ENCODE measurements at places on chromosomes 3 and 15.

GRCh38 chr3:6204891-6205290, 656.0 kb upstream of the GRM7 start:
- no peak for DNase-seq

DNA sequence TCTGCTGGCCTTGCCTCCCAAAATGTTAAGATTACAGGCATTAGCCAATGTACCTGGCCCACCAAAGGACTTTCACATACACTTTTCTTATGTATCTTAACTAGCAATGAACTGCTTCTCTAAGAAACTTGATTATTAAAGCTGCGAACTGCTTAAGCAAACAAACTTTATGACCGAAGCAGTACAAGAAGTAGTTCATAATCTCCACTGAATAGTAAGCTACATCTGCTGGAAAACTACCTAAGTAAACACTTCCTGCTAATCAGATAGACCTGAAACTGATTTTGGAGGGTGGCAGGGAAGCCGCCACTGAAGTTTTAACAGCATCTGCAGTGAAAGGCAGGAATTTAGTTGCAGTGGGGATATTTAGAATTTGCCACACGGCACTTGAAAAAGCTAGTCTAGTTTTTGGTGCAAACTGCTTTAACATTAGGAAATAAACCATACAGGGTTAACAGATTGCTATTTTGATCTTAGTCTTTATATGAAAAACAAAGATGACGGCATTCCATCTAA, 8.1 kb downstream of the HYPK start:
- DNase-seq: no peak

- DNase-seq: no peak
Observed at GRCh38 chr3:168417016-168417415, 321.3 kb upstream of the GOLIM4 start.

DNA sequence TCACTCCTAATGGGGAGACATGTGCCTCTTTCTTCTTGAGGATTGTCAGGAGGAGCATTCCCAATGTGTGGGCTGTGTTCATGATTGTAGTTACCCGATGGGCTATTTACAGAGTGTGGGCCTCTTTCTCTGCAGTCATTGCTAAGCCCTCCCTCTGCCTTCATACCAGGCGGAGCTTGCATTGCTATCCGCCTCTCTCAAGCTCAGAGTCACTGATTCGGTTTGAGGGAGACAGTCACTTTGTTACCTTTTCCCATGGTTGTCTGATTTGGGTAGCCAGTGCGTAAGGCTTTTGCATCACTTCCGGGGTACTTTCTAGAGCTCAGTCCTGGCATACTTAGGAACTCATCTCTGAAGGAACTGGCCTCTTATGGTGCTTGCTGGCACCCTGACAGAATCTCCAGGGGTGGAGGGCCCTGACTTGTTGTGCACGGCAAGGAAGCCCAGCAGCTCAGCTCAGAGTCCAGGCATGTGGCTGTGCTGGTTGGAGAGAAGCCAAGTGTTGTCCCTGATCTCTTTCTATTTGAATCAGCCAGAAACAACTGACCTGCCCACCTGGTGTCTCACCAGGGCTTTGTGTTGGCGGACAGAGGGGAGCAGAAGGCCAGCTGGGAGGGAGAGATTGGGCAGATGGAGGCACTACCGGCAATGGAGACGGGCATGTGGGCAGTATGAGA, 79.8 kb downstream of the EPHB1 start:
- DNase-seq: no peak

DNA sequence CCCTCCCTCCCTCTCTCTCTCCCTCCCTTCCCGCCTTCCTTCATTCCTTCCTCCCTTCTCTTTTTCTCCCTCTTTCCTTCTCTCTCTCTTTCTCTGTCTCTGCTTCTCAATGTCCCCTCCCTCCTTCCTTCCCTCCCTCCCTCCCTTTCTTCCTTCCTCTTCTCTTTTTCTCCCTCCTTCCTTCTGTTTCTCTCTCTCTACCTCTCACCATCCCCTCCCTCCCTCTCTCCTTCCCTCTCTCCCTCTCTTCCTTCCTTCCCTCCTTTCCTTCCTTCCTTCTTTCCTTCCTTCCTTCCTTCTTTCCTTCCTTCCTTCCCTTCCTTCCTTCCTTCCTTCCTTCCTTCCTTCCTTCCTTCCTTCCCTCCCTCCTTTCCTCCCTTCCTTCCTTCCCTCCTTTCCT, 504.6 kb downstream of the EPHA3 start:
- no peak for DNase-seq

DNA sequence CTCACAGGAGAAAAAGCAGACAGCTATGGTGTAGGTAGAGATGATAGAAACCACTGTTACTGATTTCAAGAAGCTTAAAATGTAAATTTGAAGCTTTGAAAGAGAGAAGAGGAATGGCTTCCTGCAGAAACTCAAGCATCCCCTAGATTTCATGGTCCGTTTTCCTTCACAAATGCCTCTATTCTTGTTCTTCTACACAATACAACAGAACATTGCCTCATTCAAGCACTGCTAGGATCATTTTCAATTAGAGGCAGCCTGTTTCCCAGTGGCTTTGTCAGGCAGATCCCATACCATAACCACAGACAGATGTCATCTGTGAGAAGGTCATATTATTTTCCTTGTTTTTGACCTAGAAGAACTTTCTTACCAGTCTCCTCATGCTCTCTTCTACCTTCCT, 77.9 kb upstream of the SPRED1 start:
- DNase-seq: no peak

DNA sequence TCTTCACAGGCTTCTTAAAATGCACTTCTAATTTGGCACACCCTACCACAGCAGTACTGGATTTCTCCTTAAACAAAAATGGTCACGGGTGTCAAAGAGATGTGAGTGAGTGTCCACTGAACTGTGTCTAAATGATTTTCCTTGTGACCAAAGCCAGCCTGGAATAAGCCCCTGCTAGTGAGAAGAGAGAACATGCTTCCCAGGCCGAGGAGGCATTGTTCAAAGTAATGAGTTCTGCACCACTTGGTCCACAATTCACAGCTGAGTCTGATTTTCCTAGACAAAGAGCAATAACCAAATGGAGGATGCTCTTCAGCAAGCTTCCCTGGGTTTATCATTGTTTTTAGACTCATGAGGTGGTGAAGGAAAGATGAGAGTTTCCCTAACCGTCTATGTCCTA, 3.8 kb downstream of the PLCH1 start:
- no peak for DNase-seq

- DNase-seq: no peak
Observed at GRCh38 chr15:66739287-66739686, 37.3 kb downstream of the SMAD6 start.

DNA sequence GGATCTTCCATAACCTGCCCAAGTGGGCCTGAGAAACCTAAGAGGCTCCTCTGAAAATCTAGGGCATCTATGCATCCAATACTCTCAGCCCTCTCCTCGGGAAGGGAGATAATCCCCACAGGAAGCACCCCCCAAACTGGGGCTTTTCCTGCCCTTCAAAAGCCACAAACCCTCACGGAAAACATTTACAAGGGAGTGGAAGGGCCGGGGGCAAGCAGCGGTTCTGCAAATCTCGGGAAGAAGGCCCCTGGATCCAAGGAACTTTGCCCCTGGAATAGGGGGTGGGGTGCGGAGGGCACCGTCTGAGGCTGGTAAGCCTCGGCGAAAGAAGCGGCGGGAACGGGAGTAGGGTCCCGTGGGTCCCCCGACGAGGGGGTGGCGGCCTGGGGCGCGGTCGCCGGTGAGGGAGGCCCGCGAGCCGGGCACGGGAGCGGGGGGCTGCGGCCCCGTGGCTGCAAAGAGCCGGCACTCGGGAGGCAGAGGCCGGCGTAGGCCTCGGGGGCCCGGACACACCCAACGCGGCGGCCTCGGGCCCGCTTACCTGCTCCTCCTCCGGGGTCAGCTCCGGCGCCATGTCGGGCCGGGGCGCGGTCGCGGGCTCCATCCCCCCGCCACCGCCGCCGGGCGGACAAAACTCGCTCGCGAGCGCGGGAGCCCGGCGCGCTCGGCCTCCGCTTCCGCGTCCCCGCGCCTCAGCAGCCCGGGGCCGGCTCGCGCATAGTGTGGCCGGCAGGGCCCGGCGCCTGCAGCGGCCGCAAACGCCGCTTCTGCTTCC, 755 bp downstream of the PTPN9 start:
- DNase-seq: peak; percentile 61

DNA sequence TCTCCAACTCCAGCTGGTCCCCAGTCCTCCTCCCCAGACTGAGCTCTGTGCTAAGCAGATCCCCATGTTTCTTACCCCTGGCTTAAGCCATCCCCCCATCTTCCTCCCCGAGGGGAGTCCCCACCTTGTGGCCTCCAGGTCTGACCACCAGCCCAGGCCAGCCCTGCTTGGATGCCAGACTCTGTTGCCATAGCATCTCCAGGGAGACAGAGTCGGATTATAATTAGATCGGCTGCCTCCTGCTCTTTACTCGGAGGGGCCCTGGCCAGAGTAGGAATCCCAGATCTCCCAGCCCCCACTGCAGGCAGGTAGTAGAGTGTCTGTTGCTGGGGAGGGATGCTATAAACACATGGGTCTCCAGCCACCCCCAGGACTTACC, 2.4 kb downstream of the KLHDC8B start:
- DNase-seq: no peak

DNA sequence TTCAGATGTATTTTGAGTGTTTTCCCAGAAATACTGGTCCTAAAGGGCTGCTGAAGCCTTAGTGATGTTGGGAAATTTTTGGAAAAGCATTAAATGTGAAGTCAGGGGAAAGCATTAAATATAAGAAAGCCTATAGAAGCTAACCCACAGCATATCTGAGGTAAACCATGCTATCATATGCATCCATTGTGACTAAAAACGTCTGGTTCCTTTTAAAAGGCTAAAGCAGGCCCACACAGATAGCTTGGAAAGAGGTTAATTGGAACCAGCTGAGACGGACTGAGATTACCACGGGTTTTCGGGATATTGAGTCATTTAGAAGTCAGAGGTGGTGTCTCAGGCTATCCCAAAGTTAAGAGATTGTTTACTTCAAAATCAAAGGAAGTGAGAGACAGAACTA, 78.2 kb downstream of the CYP19A1 start:
- DNase-seq: no peak

- DNase-seq: no peak
Observed at GRCh38 chr3:81245043-81245442, 516.4 kb downstream of the GBE1 start.

DNA sequence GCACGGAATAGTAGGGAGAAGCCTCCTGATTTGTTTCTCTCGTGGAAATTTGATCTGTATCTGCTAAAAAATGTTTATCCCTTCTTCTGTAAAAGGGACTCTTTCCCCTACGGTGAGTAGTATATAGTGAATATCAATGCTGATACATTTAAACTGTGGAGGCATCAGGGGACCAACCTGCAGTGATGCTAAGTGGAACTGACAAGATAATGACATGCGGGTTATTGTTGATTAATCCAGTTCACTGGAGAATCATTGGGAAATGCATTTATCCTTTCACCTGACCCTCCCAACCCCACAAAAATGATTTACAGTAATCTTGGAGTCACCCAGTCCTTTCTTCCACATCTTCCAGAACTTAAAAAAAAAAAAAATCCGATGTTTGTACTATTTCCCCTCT, 264.8 kb downstream of the PTPRG start:
- DNase-seq: no peak

GRCh38 chr15:98650417-98651035, 2.2 kb downstream of the IGF1R start:
- no peak for DNase-seq

DNA sequence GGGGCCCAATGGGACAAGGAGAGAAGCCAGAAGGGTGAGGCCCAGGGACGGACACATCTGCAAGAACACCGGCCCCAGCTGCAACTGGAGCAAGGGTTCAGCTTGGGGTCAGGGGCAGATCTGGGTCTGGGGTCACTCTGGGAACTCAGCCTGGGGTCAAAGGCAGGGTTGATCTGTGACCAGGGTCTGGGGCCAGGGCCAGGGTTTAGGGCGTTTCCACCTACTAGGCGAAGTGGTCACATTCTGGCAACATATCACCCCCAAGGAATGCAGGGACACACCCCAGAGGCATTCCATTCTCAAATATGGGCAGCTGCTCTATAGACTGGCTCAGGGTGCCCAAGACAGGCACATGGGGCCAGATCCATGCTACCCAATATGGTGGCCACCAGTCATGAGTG, 9.0 kb downstream of the UROC1 start:
- no peak for DNase-seq

- no peak for DNase-seq
Observed at GRCh38 chr15:93565201-93565600, 476.2 kb upstream of the RGMA start.

DNA sequence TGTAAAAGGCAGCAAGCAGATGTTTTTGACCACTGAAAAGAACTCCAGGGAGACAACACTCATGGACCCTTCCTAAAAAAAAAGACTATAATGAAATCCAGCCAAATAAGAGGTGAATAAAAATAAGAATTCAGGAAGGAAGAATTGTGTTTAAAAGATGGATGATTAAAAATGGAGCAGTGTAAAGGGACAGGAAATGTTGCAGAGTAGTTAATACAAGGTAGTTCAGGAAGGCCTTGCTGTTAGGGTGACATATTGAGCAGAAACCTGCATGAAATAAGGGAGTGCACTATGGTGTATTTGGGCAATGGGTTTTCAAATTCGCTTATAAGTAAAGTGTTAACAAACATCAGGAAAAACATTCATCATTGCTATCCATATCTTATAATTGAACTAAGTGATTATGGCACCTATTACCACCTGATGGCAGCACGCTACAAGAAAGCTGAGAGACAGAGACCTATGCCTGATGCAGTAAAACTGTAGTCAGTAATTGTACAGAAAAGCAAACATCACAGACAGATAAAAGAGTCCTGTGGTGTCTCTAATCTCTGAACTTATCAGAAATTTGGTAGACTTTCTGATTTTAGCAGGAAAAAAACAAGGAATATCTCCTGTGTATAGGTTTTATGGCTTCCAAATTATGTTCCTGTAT, 5.8 kb upstream of the DBR1 start:
- DNase-seq: no peak

- no peak for DNase-seq
Observed at GRCh38 chr15:35130245-35130644, 45.1 kb upstream of the NANOGP8 start.

- no peak for DNase-seq
Observed at GRCh38 chr3:44065311-44066094, 176.2 kb upstream of the TOPAZ1 start.

DNA sequence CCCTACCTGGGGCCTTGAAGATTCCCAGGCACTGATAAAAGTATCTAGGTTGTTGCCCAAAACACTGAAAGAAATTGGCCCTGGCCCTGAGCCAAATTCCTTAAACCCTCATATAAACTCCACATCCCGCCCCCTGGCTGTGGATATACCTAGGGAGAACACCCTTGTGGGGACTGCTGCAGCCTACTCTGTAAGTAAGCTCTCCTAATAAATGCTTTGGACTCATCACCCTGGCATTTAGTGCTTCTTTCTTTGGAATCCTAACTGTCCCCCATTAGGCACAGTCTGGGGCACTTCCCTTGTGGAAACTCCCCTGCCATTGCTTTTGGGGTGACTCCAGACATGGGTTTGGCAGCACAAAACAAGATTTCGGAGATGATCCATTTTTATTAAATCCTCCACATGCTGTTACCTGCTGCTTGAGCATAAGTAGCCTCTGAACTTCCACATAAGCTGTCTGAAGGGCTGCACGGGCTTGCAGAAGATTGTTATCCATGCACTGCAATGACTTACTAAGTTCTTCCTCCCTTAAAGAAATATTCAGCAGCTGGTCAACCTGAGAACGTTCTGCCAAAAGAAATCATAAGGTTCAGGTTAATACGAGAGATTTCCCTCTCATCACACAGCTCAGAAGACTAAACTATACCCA, 46.4 kb downstream of the ZNF106 start:
- DNase-seq: no peak

All from stimulated activated effector memory CD8-positive, alpha-beta T cell treated with anti-CD3 and anti-CD28 coated beads, Interleukin-12 subunit alpha, Interleukin-12 subunit beta, amount 100 ng/mL, for 72 hours (primary cell).